Right ventricle myocardium inferior (tissue), 1 donor: ENCODE measurements at places on chromosomes 4 and X. TPM values are rescaled to one million over a fixed set of nuclear protein-coding genes. Genes with fewer than 3 reads are reported as not detected.

The PRRG3 gene
- total RNA-seq: 3.4 TPM

GRCh38 chr4:105148776-105149175 lies 2.1 kb downstream of the TET2 start:
- DNase-seq: no peak

- no peak for DNase-seq
Observed at GRCh38 chr4:11623726-11624037, 195.0 kb upstream of the HS3ST1 start.

GRCh38 chr4:185196437-185196836 lies 7.4 kb downstream of the CFAP97 start:
- DNase-seq: no peak

The PABPC5 gene
- 0.87 TPM for total RNA-seq

GRCh38 chr4:66108898-66109297 lies 438.6 kb upstream of the EPHA5 start:
- no peak for DNase-seq
